ENCODE measurements at places on chromosomes 6 and 20. TPM values are rescaled to one million over a fixed set of nuclear protein-coding genes. Genes with fewer than 3 reads are reported as not detected.

- H3K4me1 ChIP-seq = peaks cover 11% of the 10 kb centered on the region
- no peaks in the 10 kb centered on the region for H3K27me3 ChIP-seq
- no peak overlapping the region for H3K4me3 ChIP-seq
- no peak for DNase-seq
- H3K36me3 ChIP-seq = no peaks in the 10 kb centered on the region
- H3K27ac ChIP-seq = no peak overlapping the region
These were observed 46.7 kb downstream of the TIAM2 start for GRCh38 chr6:155041741-155042279.

GRCh38 chr6:24307881-24308280, 50.0 kb downstream of the DCDC2 start:
- H3K27me3 ChIP-seq = no peaks in the 10 kb centered on the region
- no peaks in the 10 kb centered on the region for H3K4me1 ChIP-seq
- H3K27ac ChIP-seq = no peak overlapping the region
- no peak for DNase-seq
- no peak overlapping the region for H3K4me3 ChIP-seq
- no peaks in the 10 kb centered on the region for H3K36me3 ChIP-seq

DNA sequence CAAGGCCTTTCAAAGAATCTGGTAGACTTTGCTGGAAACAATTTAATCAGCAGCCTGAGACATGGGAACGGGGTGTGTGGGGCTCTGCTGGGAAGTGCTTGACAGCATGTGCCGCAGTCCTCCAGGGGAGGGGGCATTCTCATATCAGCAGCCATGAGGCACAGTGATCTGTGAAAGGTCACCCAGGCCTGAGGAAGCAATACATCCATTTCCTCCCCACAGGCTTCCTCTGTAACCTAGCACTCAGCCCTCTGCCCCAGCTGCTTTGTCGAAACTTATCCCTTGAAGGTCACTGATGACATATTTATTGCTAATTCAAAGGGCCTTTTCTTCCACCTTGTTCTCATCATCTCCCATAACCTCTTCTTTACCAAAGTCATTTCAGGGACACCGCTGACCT, 103.3 kb downstream of the TNFAIP3 start:
- peak overlapping the region; percentile 82 for H3K27ac ChIP-seq
- peaks cover 75% of the 10 kb centered on the region for H3K4me1 ChIP-seq
- no peaks in the 10 kb centered on the region for H3K27me3 ChIP-seq
- no peak overlapping the region for H3K4me3 ChIP-seq

DNA sequence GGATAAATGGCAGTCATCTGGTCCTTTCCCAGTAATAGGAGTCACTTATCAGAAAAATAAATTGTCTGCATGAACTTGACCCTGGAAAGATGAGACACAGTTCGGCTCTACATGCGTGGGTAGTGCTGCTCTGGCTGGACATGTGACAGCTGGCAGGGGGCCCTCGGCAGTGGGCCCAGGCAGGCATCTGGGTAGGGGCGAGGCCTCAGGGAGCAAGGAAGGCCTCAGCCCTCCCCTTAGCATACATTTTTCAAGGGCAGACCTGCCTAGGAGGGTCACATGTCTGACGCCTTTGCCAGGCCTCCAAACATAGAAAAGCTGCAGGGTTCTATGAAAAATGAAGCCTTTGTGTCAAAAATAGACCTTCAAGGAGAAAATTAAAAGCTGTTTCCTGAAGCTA, 12.8 kb upstream of the ILRUN start:
- H3K36me3 ChIP-seq = no peaks in the 10 kb centered on the region
- no peak overlapping the region for H3K27ac ChIP-seq
- H3K27me3 ChIP-seq = no peaks in the 10 kb centered on the region
- no peak overlapping the region for H3K4me3 ChIP-seq
- H3K4me1 ChIP-seq = peaks cover 4% of the 10 kb centered on the region
- DNase-seq = no peak

The SPATS1 gene
- not detected for total RNA-seq
